ENCODE measurements at places on chromosomes 6 and 20.

GRCh38 chr6:107305391-107305790 lies 154.0 kb downstream of the PDSS2 start:
- no peak for DNase-seq

DNA sequence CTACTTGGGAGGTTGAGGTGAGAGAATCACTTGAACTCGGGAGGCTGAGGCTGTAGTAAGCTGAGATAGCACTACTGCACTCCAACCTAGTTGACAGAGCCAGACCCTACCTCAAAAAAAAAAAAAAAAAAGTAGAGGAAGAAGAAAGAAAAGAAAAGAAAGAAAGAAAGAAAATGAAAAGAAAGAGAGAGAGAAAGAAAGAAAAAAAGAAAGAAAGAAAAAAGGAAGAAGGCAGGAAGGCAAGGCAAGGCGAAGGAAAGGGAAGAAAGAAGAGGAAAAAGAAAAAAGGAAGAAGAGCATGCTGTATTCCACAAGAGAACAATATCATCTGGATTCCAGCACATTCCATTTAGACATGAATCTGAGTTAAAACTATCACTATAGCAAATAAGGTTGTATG lies 3.8 kb downstream of the GCM1 start:
- DNase-seq, result no peak

DNA sequence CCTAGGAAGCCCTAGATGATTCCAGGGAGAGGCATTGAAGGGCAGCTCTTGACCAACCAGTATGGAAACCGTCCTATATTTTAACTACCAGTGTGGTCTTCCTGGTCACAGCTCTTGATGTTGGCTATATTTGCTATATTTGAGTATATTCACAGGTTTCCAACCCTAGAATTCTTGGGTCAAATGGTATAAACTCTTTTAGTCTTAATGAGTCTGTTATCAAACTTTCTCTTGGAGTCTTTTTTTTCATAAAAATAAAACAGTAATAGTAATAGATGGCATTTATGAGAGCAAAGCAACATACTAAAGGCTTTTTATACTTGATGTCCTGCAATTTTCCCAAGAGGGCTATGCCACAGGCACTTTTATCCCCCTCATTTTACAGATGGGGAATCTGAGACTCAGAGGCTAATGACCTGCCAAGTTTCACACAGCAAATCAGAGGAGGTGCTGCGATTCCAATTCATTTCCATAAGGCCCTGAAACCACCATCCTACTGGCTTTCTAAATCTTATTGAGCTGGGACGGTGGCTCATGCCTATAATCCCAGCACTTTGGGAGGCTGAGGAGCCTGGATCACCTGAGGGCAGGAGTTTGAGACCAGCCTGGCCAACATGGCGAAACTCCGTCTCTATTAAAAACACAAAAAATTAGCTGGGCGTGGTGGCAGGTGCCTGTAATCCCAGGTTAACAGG lies 217.2 kb upstream of the ZNF217 start:
- DNase-seq, result no peak

DNA sequence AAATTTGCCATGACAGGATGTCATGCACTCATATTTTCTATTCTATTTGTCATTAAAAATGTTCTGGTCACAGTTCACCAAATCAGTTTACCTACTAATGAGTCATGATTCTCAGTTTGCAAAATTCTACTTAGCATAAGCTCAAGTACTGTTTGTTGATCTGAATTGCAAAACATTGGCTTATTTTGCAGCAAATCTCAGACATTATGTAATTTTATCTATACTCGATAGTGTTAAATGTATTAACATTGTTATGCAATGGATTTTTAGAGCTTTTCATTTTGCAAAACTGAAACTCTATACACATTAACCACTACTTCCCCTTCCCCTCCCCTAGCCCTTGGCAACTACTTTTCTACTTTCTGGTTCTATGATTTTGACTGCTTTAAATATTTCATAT lies 213.8 kb upstream of the ZFP64 start:
- DNase-seq, result no peak

DNA sequence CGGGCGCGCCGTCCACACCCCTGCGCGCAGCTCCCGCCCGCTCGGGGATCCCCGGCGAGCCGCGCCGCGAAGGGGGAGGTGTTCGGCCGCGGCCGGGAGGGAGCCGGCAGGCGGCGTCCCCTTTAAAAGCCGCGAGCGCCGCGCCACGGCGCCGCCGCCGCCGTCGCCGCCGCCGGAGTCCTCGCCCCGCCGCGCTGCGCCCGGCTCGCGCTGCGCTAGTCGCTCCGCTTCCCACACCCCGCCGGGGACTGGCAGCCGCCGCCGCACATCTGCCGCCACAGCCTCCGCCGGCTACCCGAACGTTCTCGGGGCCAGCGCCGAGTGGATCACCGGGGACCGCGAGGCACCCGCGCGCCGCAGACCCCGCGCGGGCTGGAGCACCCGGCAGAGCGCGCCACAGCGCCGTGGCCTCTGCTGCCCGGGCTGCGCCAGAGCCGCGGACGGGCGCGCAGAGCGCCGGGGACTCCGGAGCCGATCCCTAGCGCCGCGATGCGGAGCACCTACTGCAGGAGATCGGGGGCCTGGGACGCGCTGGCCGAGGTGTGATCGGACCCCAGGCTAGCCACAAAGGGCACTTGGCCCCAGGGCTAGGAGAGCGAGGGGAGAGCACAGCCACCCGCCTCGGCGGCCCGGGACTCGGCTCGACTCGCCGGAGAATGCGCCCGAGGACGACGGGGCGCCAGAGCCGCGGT lies at the start of gene BMP2:
Gene BMP2 (plus strand): TSS at position 151 of the 692 bp plus-strand sequence. CDS start 2,441 bp downstream, outside the sequence.
- DNase-seq, result no peak

DNA sequence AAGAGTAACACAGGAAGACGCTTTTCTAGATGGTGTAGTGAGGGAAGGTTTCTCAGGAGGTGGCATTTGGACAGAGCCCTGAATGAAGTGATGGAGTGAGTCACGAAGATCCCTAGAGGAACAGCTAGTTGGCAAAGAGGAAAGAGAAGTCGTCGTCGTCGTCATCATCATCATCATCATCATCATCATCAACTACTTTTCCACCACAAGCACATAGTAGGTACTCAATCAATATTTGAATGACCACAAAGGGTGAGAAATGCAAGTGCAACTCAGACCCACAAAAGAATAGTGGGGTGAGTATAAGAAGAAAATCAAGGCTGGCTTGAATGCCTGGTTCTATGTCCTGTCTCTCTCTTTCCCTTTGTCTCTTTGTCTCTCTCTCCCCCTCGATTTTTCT lies 28.3 kb upstream of the OCSTAMP start:
- no peak for DNase-seq

DNA sequence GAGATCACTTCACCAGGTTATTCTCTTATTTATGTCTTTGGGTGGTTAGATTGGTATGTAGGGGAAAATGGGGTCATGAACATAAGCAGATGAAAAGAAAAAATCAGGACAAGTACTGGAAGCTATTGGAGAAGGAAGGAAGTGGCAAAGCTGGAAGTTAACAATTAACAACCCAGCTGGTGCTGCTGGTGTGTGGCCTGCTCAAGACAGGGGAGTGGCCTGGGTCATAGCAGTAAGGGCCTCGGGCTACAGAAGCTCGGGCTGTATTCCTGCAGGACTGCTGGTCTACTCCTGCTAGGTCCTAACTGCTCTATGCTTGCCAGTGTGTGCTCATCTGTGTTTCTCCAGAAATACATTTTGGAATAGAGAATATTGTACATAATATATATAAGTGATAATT lies 19.6 kb downstream of the MYLIP start:
- no peak for DNase-seq

- DNase-seq, result no peak
Observed at GRCh38 chr20:31848088-31848999, 2.9 kb upstream of the FOXS1 start.

- no peak for DNase-seq
Observed at GRCh38 chr6:134117409-134117808, 65.0 kb upstream of the SLC2A12 start.

All from cerebellar cortex (tissue), 1 donor.